ENCODE measurements at places on chromosomes 11 and 22.

- DNase-seq: peak; percentile 81
Measured at GRCh38 chr11:66429983-66430602, 8.6 kb downstream of the MRPL11 start.

DNA sequence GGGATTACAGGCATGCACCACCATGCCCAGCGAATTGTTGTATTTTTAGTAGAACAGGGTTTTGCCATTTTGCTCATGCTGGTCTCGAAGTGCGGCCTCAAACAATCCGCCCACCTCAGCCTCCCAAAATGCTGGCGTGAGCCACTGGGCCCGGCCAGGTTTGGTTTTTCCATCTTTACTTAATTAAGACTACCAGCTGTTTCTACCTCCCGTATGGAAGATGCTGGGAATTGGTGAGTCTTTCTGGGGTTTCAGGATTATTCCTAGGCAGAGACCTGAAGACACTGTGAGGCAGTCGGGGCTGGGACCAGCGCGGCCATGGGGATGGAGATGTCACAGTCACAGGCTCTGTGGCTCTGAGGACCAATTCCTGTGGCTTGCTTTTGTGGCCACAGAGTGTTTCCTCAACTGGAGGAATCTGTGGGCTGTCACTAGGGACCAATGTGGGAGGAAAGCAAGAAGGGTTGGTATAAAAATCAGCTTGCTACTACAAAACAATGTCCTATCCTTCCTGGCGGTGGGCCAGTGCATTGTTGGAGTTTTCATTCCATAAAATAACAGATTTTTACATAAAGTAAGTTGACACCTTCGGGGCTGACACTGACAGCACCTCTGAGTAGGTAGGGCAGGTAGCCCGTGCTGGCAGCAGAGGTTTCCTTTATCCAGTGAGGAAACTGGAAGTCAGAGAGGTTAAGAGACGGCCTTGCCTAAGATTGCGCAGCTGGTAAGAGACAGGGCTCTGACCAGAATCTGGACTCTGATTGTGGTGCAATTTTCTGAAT, 8.4 kb upstream of the FTH1 start:
- peak; percentile 39 for DNase-seq

- DNase-seq: no peak
Measured at GRCh38 chr11:65439331-65440181, 17.0 kb downstream of the NEAT1 start.

DNA sequence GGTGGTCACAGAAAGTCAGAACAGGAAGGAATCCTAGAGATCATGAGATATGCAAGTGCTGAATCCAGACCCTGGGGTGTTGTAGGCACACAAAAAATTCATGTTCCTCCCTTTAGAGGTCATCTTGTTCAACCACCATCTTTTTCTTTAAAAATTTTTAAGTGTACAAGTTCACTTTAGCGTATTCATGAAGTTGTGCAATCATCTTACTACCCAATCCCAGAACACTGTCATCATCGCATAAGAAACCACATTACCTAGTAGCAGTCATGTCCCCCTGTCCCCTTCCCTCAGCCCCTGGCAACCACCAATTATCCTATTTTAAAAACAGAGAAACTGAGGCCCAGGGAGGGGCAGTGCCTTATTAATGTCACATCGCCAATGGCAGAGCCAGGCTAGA, 20.3 kb upstream of the WNT11 start:
- DNase-seq: peak; percentile 59

DNA sequence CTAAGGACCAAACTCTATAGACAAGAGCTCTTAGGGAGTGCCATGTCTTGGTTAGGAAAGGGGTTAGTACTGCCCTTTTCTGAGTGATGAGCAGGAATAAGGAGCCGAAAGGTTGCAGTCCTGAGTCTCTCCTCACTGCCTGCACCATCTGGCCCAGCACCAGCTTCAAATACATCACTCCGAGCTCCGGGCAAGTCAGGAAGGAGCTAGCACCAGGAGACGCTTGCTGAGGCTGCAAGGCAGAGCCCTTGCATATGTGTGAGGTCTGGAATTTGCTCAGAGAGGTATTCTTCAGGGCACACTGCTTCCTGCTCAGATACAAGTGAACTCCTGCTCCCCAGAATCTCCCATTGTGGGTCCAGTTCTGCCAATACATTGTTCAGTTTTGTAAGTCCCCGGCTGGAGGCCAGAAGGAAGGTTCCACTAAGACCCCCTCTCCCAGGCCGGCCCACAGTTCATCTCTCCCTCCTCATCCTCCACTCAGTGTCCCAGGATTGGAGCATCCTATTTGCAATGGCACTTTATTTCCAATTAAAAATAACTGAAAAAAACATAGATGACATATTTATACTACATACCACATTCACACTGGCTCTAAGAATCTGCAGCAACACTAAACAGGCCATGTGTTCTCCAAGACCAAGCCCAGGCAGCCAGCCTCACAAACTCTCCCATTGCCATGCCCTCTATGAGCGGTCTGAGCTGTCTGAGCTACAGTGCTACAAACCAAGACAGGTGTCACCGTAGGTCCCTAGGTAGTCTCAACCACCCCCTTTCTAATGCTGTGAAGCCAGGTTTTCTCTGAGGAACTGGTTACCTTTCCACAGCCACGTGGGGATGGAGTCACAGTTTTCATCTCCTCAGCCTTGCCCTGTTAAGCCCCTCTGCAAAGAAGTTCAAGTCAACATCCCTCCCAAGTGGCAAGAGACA, 55.1 kb upstream of the SPATA19 start:
- DNase-seq: no peak

DNA sequence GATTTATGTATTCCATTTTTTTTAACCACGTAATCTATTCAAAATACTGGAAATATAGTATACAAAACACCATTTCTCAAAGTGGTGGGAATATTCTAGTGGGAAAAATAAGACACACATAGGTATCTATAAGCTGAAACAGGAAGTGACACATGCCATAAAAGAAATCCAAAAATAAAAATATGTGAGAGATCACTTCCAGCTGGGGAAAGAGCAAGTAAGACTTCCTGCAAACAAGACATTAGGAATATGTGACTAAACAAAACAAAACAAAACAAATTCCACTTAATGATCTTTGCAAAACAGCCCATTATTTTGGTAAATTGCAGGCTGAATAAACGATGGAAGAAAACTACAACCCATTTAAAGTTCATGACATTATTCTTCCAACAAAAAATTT, 107.3 kb upstream of the CEP126 start:
- no peak for DNase-seq

DNA sequence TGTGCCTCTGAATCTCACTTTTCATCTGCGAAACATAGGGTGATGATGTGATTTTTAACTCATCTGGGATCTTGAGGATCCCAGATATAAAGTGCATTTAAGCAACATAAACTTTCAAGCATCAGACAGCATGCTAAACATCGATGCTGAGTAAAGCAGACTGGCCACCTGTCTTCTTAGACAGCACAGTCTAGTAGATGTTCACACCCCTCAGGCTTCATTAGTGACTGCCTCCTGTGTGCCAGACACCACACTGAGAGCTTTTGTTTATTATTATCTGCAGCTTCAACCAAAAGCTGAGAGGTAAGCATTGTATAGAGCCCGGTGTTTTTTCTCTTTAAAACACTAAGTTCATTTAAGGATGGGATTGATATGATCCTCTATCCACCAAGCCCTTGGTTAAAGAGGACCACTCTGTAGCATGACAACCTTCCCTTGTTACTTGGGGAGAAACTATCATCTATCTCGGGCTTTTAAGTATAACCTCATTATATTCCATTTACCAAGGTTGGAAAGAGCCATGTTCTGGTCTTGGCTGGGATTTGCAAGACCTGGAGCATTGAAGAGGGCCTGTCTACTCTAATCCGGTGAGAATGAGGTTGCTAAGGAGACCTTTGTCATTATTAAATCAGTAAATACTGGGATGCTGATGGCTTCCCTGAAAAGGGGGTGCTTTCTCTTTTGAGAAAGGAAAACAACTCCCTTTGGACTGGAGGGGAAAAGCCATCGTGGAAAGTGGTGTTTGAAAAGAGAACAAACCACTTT, 114.2 kb upstream of the SEZ6L start:
- DNase-seq: no peak

DNA sequence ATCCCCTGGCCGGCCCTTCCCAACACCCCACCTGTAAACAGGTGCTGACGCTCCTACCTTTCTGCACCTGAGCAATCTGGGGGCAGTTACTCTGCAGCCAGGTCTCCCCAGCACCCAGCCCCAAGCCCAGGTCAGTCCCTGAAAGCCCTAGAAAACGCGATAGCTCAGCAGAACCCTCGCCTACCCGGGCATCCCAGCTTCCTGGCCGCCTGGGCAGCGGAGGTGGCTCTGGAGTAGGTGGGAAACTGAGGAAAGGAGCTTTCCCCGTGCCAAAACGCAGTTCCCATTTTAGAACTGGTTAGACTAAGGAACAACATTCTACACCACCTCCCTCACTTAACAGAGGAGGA, 445 bp downstream of the SYTL2 start:
- no peak for DNase-seq

- no peak for DNase-seq
Measured at GRCh38 chr11:75626889-75627529, 41.8 kb downstream of the MAP6 start.

GRCh38 chr11:102530558-102530957, at the start of gene MMP7:
Gene MMP7 (minus strand): TSS chr11:102530747. CDS start chr11:102530700, 47 bp downstream.
- peak; percentile 55 for DNase-seq

DNA sequence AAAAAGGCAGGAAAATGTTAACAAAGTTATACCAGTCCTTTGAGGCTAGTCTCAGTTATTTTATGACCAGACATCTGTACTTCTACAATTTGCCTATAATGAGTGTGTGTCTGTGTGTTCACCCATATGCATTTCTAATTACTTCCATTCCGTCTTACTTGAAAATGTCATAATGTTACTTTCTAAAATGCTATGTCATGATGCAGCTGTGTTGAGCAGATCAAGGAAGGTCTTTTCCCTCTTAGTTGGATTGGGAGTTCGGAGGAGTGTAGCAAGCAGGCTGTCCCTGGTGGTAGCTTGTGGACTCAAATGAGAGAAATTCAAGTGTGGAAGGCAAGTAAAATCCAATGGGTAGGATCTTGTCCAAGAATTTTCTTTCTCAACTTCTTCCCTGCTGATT, 3.0 kb downstream of the SNX19 start:
- DNase-seq: no peak

DNA sequence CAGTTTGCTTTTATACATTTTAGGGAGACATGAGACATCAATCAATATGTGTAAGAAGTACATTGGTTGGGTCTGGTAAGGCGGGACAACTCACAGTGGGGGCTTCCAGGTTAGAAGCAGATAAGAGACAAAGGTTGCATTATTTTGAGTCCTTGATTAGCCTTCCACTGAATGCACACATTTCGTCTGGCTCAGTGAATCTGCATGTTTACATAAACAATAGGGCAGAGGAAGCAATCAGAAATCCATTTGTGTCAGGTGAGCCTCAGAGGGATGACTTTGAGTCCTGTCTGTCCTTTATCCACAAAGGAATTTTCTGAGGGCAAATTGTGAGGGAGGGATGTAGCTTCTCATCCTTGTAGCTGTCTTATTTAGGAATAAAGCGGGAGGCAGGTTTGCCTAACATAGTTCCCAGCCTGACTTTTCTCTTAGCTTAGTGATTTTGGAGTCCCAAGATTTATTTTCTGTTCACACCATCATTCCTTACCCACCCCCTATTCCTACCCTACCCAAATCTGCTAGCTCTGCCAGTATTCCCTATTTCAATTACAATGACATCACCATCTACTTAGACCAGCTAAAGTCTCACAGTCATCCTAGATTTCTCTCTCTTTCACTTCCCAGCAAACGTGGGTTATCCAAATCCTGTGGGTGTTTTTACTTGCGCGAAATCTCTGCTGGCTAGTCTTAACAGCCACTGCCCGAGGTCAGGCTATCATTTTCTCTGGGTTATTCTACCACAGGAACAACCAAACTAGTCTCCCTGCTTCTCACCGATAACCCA, 2.9 kb downstream of the SC5D start:
- no peak for DNase-seq

DNA sequence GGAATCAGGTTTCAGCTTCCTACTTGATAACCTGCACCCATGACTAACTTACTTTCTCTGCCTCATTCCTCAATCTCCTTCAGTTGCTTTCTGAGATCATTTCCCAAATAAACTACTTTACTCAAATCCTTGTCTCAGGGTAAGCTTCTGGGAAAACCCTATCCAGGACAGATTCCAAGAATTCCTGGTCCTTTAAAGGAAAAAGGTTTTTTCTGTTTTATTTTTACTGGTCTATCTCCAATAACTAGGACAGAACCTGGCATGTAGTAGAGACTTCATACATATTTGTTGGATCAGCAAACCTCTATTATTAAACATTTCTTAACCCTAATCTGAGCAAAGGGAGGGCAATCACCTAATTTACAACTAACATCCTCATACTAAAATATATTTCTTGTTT, 910.5 kb upstream of the CHORDC1 start:
- DNase-seq: no peak

DNA sequence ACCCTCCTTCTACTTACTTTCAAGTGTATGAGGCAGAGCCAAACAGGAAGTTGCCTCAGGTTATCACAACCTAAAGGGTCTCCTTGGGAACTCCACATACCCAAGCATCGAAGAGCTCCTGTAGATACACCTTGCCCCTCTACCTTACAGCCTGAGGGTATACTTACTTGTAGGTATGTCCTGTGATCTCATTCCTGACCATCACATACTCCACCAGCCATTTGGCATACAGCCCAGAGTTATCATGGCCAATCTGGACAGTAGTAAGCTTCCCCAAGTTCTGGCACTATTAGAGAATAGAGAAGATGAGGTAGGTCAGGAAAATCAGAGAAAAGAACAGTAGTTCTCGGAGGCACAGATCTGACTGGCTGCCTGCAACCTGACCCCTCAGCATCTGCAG, 53.4 kb upstream of the SCUBE2 start:
- no peak for DNase-seq

DNA sequence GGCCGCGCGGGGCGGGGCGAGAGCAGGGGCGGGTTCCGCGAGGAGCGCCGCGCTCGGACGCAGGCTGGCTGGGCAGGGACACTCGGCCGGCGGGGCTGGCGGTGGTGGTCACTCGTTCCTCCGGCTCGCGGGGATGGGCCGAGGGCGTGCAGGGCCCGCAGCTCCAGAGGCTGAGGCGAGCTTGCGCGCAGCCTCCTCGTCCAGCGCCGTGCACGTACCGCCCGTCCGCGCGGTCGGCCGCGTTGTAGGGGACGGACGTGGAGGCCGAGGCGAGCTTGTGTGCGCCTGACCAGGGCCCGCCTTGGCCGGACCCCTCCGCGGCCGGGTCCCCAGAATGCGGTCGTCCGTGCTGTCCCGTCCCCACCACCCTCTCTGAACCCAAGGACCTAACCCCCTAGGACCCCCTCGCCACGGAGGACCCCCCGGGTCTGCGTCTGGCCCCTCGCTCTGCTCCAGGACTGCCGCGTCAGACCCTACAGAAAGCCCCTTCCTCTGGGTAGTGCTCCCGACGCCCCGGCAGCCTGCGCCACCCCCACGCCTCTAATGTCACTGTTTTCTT, 569 bp upstream of the YPEL1 start:
- DNase-seq: no peak

- DNase-seq: no peak
Measured at GRCh38 chr11:114089748-114090147, 30.2 kb downstream of the ZBTB16 start.

GRCh38 chr11:22479971-22480720, 142.0 kb downstream of the SLC17A6 start:
- no peak for DNase-seq

DNA sequence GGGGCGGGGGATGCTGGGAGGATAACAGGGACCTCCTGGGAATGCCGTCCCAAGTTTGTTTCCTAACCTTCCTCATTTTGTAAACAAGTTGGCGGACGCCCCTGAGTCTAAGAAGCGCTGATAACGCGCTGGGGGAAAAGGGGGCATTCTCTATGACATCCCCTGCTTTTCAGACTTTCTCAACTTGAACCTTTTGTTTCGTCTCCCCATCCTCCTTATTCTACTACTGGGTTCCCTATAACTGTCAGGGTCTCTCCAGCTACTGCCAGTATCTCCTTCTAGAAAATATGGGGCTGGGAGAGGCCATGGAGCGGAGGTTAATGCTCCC, 654 bp downstream of the TMEM86A start:
- DNase-seq: no peak

Measured in NB4 (cell line).